Esophagus mucosa (tissue), 1 donor: ENCODE measurements at places on chromosomes 7 and 10. TPM values are rescaled to one million over a fixed set of nuclear protein-coding genes. Genes with fewer than 3 reads are reported as not detected.

DNA sequence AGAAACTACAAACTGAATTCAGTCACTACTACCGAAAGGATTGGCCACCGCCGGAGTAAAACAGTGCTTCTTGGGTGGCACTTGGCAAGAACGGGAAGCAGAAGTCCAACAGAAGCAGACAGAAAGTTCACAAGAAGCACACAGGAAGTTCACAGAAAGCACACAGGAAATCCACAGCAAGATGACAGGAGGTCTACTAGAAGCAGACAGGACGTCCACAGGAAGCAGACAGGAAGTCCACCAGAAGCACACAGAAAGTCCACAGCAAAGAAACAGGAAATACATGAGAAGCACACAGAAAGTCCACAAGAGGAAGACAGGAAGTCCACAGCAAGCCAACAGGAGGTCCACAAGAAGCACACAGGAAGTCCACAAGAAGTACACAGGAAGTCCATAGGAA is 399.2 kb upstream of the AUTS2 start:
- ATAC-seq, result no peak

- ATAC-seq, result no peak
These were observed 3.5 kb downstream of the AQP1 start for GRCh38 chr7:30915005-30915601.

- no peak for ATAC-seq
These were observed 133.0 kb downstream of the CYP26A1 start for GRCh38 chr10:93206652-93207051.

DNA sequence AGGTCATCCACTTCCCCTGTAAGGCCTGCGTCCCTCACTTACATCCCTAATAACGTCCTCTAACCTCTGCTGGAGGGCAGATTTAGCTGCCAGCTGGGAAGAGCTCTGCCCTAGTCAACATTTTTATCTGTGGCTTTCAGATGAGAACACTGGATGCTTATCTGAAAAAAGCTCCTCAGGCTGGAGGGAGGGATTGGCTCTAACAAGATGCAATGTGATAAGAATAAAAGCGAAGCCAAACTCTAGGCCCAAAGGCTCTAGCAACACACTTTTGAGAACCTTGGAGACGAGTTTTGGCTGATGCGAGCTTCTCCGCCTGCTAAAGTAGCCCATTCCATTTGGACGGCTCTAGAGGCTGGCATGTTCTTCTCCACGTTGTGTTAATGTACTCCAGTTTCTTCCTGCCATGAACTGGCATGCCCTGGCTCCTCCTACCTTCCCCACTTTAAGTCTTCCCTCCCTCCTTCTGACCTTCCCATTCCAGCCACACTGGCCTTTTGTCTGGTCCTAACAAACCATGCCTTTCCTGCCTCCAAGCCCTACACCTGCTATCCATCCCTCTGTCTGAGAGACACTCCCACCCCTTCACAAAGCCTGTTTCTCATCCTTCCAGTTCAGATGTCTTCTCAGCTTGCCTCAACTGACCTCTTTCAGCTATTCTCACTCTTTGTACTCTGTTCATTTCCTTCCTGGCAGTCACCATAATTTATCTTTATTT is 62.5 kb upstream of the ATRNL1 start:
- ATAC-seq, result no peak

The NXPH1 gene
- total RNA-seq, result not detected
